ENCODE measurements at places on chromosomes 13 and 19.

- DNase-seq: peak; percentile 21
Measured at GRCh38 chr19:53982611-53983010, 8.8 kb upstream of the CACNG6 start.

GRCh38 chr19:339262-339887 lies 5.2 kb downstream of the MIER2 start:
- no peak for DNase-seq

DNA sequence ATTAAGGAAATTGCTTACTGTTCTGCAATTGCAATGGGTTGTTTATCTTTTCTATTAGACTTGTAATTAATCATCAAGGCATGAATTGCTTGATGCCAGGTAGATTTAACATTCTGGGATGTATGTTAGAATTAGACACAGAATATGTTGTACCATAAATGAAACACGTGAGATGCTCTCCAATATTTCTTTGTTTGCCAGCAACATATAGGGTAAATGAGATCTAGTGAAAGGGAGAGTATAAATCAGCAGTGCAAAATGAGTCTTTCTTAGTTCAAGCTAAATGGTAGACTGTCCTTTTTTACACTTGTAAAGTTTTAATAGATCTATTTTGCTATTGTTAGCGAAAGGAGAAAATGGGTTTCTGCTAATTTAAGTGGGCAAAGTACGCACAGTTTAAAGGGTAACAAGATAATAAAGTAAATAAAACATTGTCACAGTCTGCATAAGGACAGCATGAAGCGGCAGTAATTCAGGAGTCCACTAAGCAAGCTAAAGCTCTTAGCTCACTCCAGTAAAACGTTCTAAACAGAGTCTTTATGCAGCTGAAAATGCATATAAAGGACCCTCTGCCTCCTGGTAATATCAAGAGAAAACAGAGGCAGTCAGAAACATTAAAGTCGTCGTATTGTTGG lies 1137.1 kb downstream of the OLFM4 start:
- DNase-seq: no peak

DNA sequence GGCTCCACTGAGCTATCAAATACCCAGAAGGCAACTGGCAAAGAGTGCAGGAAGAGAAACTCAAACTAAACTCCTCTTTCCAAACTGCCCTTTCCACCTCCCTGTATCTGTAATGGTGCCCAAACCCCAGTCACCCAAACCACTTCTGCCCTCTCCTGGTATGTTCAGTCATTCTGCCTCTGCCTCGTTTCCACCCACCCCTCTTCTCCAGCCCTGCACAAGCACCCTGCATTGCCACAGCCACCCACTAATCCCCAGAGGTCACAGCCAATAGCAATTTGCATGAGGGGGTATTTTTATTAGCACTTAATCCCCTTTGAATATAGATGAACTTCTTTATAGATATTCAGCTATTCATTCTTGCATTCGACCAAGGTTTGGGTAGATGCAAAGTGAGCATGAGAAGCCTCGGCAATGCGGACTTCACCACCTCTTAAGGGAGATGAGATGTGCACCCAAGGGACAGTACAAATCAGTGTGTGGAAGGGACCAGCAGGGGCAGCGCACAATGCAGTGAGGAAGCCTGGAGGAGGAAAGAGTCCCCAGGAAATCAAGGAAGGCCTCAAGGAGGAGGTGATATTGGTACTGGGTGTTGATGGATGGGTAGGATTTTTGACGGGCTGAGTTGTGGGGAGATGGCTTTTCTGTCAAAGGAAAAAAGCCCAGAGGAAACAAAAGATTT lies 12.4 kb downstream of the TMEM272 start:
- peak; percentile 68 for DNase-seq

- no peak for DNase-seq
Measured at GRCh38 chr13:30918662-30919405, 12.8 kb downstream of the MEDAG start.

- DNase-seq: no peak
Measured at GRCh38 chr13:38752686-38753085, 65.8 kb downstream of the FREM2 start.

- no peak for DNase-seq
Measured at GRCh38 chr19:5144545-5145179, 175.7 kb downstream of the KDM4B start.

- DNase-seq: peak; percentile 34
Measured at GRCh38 chr19:1935484-1936208, 5.3 kb upstream of the CSNK1G2 start.

DNA sequence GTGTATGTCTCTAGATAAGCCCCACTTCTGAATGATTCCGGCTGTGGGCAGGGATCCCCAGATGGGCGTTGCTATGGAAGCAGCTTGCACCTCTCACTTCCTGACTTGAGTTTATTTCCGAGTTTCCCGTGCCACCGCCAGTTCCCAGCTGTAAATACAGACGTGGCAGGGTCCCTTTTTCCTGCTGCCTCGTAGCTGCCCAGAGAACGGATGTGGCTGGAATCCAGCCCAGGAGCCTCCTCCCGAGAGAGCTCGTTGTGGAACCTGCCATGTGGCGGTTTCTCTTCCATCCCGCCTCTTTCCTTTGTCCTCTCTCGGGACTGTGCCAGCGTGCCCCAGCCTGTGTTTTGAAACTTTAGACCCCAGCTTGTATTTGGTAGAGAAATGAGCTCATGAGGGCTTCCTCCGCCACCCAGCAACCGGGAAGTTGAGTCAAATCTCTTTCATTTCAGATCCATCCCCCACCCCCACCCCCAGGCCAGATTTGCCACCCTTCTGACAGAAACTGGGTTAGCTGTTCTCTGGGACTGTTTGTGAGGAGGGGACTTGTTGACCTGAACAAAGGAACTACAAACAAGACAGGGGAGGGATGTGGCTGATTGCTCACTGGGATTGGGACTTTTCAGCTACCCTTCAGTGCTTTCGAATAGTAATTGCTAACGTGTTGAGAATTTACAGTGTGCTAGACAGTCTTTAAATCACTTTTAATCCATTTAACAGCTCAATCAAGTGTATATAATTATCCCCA lies 96.6 kb downstream of the SIPA1L3 start:
- no peak for DNase-seq

DNA sequence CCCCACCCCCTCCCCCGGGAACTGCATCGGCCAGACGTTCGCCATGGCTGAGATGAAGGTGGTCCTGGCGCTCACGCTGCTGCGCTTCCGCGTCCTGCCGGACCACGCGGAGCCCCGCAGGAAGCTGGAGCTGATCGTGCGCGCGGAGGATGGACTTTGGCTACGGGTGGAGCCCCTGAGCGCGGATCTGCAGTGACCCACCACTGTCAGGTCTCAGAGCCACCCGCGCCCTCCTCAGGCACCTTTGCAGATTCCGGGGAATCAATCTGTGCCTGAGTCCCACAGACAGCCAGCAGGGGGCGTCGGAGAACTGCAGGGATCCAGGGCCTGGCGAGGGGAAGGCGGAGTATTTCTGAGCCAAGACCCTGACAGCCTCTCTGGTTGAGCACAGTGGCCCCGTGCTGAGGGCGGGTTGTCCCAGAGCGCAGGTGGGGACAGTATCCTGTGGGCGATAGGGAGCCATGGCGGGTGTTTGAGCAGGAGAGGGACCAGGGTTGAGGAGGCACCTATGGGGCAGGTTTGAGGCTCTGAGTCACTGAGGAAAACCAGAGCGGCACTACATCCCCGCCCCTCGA lies 30.4 kb upstream of the CYP4F8 start:
- peak; percentile 74 for DNase-seq

- DNase-seq: no peak
Measured at GRCh38 chr13:75514080-75514995, 23.3 kb downstream of the COMMD6 start.

- DNase-seq: no peak
Measured at GRCh38 chr19:57682226-57682766, 519 bp downstream of the ZNF551 start.

DNA sequence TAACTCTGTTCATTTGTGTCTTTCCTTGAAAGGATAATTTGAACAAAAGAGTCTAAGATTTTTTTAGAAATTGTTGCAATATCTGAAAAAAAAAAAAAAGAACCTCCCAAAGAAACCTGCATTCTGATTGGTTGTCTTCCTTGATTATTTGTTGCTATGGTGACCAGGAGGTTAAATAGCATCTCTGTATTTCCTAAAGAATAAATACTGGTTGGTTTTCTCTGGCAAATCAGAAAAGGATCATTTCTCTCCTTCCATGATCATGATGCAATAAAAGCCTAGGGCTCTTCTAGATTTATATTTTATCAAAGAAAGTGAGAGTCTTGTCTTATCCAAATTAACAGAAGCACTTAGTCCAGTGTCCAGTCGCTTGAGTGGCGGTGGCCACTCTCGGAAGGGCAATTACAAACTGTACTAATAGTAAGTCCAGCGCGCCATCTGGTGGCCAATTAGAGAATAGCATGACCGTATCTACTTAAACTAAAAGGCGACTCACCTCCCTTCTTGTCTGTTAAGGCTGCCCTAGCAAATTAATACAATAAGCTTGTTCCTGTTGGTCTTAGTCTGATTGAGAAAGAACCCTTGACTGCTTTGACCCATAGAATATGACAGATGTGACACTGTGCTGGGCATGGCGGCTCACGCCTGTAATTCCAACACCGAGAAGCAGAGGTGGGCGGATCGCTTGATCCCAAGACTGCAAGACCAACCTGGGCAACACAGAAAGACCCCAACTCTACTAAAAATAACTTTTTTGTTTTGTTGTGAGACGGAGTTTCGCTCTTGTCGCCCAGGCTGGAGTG lies 47.0 kb upstream of the PNMA8B start:
- DNase-seq: peak; percentile 81

GRCh38 chr13:28743020-28743419 lies 24.2 kb upstream of the SLC46A3 start:
- no peak for DNase-seq

DNA sequence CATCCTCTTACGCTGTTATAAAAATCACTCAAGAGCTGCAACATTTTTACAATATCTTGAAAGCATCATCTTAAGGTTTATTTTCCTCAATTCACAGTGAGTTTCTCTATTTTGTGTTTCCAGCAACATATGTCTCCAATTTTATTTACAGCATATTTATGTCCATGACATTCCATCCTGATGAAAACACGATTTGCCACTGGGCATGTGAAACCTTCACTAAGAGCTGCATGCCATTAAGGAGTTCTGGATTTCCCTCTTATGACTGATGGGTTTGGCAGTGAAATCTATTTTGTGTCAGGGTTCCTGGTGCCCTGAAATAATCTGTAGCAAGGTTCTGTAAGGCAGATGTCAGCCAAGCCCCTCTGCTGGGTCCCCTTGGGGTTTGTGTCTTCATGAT lies 527.6 kb upstream of the KLF12 start:
- DNase-seq: no peak

DNA sequence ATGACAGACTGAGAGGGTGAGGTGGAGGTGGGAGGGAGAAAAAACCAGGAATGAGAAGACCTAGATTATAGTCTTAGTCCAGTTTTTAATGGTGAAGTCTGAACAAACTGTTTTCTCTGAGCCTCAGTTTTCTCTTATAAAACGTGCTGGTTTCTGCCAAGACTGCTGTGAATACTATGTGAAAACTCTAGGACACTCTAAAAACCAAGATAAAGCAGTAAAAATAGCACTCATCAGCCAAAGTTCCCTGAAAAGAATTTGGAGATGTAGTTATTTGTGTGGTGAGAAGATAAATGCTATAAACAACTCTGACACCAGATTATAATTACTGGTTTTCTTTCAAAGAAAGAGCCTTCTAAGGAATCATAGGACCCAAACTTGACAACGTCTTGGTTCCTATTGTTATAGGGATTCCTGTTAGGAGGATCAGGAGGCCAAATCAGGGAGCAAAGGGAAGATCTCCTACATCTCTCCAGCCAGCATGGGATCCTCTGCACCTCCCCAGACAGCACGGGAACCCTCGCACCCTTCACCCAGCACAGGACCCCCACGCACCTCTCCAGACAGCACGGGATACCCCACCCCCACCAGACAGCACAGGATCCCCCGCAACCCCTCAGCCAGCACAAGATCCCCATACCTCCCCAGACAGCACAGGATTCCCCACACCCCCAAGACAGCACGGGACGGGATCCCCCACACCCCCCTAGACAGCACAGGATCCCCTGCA lies 130.2 kb downstream of the MIPEP start:
- DNase-seq: no peak

- no peak for DNase-seq
Measured at GRCh38 chr13:51928231-51928630, 66.5 kb downstream of the CCDC70 start.

GRCh38 chr19:2820112-2820702 lies 539 bp downstream of the ZNF554 start:
- DNase-seq: no peak

- DNase-seq: peak; percentile 76
Measured at GRCh38 chr19:38852231-38853044, 2.7 kb upstream of the HNRNPL start.

DNA sequence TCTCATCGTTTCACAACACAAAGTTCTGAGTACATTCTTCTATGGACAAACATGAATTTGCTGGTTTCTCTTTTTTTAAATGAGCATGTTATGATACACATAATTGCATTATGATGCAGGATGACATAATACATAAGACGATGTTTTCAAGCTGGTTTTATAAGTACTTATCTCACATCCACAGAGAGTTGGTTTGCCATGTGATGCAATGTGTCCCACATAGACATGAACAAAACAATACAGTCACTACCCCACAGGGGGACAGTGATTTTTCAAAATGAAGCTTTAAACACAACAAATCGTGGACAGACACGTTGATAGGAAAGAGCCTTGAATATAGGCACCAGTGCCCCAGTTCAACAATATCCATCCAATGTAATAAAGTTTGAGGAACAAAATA lies 447.1 kb downstream of the KLF12 start:
- no peak for DNase-seq

- DNase-seq: no peak
Measured at GRCh38 chr13:26831336-26831908, 70.8 kb upstream of the GPR12 start.

- no peak for DNase-seq
Measured at GRCh38 chr19:2428756-2429711, 1.6 kb upstream of the TIMM13 start.

DNA sequence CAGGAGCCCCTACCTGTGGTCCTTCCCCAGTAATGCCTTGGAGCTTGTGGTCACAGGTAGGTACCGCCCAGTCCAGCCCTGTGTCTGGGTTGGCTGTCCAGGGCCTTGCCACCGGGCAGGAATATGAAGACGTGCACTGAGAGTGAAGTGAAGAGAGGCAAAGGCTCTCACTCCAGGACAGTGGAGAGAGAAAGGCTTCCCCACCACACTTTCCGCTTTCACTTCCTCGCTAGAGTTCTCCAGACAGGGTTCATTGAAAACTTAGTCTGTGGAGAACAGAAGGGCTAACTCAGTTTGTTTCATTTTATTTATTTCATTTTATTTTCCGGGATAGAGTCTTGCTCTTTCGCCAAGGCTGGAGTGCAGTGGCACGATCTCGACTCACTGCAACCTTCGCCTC lies 14.2 kb downstream of the FCAR start:
- DNase-seq: no peak

- no peak for DNase-seq
Measured at GRCh38 chr19:5345895-5346386, 5.3 kb upstream of the PTPRS start.

DNA sequence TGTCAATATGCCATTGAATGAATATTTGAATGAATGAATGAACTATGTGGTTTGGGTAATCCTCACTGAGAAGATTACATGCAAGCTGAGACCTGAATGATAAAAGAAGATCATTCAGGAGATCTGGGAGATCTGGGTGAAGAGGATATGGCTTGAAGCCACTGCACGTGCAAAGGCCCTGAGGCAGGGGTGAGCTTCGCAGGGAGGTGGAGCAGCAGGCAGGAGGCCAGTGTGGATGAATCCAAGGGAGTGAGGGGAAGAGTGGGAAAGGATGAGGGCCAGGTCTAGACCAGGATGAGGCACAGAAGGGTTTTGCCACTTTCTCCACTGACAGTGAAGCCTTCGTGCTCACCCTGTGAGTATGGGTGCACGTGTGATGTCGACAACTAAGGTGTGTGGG lies 49.9 kb downstream of the ERICH4 start:
- DNase-seq: no peak

- no peak for DNase-seq
Measured at GRCh38 chr19:5125797-5126497, 157.0 kb downstream of the KDM4B start.
